ENCODE measurements at places on chromosomes 11 and 22. TPM values are rescaled to one million over a fixed set of nuclear protein-coding genes. Genes with fewer than 3 reads are reported as not detected.
A peak's percentile ranks its signal among the peaks of the same experiment; 100 is the strongest.

DNA sequence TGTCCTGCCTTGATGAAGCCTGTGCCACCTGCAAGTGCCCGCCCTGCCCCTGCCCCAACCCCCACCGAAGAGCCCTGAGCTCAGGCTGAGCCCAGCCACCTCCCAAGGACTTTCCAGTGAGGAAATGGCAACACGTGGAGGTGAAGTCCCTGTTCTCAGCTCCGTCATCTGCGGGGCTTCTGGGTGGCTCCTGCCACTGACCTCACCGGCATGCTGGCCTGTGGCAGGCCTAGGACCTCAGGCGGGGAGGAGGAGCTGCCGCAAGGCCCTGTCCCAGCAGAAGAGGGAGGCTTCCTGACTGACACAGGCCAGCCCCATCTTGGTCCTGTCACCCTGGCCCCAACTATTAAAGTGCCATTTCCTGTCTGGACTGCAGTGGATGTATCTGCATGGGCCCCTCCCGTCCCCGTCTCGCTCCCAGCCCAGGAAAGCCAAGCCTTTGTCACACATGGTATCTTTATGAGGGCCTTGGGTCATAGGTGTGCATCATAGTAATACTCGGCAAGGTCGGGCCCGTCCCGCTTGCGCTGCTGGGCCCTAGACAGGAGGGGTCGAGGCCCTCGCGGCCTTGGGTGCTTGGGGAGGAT lies 882 bp downstream of the FREY1 start:
- H3K27me3 ChIP-seq = no peaks in the 10 kb centered on the region
- H3K27ac ChIP-seq = no peak overlapping the region
- H3K4me1 ChIP-seq = no peaks in the 10 kb centered on the region
- H3K4me3 ChIP-seq = no peak overlapping the region
- no peak for DNase-seq

DNA sequence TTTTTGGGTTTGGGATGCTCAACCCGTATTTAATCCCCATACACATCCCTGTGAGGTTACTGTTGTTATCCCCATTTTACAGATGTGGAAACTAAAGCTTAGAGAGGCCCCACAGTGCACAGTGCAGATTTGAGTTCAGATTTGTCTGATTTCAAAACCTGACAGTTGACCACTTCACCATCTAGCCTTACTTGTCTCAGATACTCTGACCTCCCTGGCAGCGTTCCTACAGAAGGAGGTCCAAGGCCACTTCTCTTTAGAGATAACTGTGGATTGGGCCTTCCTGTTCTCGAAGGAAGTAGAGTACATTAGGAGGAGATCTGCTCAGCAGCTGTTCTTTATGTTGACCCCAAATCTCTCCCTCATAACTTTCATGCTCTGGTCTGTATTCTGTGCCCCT lies 46.7 kb upstream of the CTTN start:
- H3K27ac ChIP-seq = no peak overlapping the region
- peaks cover 22% of the 10 kb centered on the region for H3K36me3 ChIP-seq
- H3K4me3 ChIP-seq = no peak overlapping the region
- no peaks in the 10 kb centered on the region for H3K4me1 ChIP-seq
- DNase-seq = no peak

Gene SERHL2
- 0.60 TPM for polyA plus RNA-seq

DNA sequence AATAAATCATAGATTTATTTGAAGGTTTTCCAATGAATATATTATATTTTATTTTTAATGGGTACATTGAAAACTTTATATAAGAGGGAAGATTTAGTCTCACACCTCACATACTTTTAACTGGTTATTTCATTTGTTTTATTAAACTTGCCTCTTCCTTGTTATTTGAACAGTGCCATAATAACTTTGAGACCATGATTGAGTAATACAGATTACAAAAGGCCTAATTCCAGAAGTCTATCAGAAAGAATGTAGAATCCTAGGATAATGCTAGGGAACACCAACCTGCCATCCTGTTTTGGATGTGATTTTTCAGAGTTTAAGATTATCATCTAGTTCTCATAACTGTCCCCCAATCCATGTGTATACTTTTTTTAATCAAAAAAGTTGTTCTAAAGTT lies 102.7 kb upstream of the BIRC3 start:
- no peaks in the 10 kb centered on the region for H3K27me3 ChIP-seq
- no peaks in the 10 kb centered on the region for H3K36me3 ChIP-seq
- no peak overlapping the region for H3K4me3 ChIP-seq
- DNase-seq = no peak

- no peak overlapping the region for H3K27ac ChIP-seq
- DNase-seq = no peak
- no peak overlapping the region for H3K4me3 ChIP-seq
- no peaks in the 10 kb centered on the region for H3K27me3 ChIP-seq
Observed at GRCh38 chr11:44138286-44138685, 42.8 kb downstream of the EXT2 start.

DNA sequence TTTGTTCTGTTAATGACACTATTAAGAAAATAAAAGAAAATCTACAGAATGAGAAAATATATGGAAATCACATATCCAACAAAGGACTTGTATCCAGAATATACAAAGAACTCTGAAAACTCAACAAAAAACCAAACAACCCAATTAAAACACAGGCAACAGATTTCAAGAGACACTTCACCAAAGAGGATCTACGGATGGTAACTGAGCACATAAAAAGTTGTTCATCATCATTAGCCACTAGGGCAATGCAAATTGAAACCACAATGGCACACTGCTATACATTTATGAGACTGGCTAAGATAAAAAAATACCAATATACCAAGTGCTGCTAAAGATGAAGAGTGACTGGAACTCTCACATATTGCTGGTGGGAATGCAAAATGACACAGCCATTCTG lies 34.5 kb upstream of the SLC25A1 start:
- no peaks in the 10 kb centered on the region for H3K36me3 ChIP-seq
- no peak overlapping the region for H3K27ac ChIP-seq
- no peak for DNase-seq
- H3K4me3 ChIP-seq = no peak overlapping the region

GRCh38 chr22:31932863-31933262 lies 11.5 kb upstream of the YWHAH start:
- H3K27ac ChIP-seq = no peak overlapping the region
- no peaks in the 10 kb centered on the region for H3K27me3 ChIP-seq
- DNase-seq = no peak
- no peaks in the 10 kb centered on the region for H3K36me3 ChIP-seq
- H3K4me1 ChIP-seq = no peaks in the 10 kb centered on the region

GRCh38 chr22:36369922-36370791 lies 17.6 kb downstream of the MYH9 start:
- H3K4me1 ChIP-seq = peaks cover 100% of the 10 kb centered on the region
- peak; percentile 53 for DNase-seq
- H3K27me3 ChIP-seq = no peaks in the 10 kb centered on the region
- peak overlapping the region; percentile 38 for H3K27ac ChIP-seq
- peaks cover 15% of the 10 kb centered on the region for H3K36me3 ChIP-seq

Gene SGSM1
- polyA plus RNA-seq = 0.28 TPM

GRCh38 chr11:100434821-100435641 lies 252.1 kb upstream of the ARHGAP42 start:
- H3K4me1 ChIP-seq = no peaks in the 10 kb centered on the region
- H3K4me3 ChIP-seq = no peak overlapping the region
- DNase-seq = no peak
- no peaks in the 10 kb centered on the region for H3K27me3 ChIP-seq
- H3K27ac ChIP-seq = no peak overlapping the region

GRCh38 chr11:92198268-92198667 lies 26.4 kb upstream of the FAT3 start:
- H3K27me3 ChIP-seq = no peaks in the 10 kb centered on the region
- no peaks in the 10 kb centered on the region for H3K4me1 ChIP-seq
- no peaks in the 10 kb centered on the region for H3K36me3 ChIP-seq
- no peak for DNase-seq

- H3K27ac ChIP-seq = no peak overlapping the region
- H3K36me3 ChIP-seq = no peaks in the 10 kb centered on the region
- H3K4me3 ChIP-seq = no peak overlapping the region
Observed at GRCh38 chr11:113308601-113309000, 5.8 kb upstream of the TTC12 start.

Gene ISX
- not detected for polyA plus RNA-seq

DNA sequence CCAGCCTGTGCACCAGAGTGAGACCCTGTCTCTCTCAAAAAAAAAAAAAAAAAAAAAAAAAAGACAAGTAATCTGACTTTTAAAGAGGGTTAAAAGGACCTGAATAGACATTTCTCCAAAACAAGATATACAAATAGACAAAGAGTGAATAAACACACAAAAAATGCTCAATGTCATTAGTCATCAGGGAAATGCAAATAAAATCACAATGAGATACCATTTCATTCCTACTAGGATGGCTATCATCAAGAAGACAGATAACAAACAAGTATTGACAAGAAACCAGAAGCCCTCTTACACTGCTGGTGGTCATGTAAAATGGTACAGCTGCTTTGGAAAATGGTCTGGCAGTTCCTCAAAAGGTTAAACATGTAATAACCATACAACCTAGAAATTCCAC lies 4.1 kb downstream of the RIC3 start:
- peaks cover 3% of the 10 kb centered on the region for H3K27me3 ChIP-seq
- H3K4me1 ChIP-seq = peaks cover 5% of the 10 kb centered on the region
- no peak overlapping the region for H3K4me3 ChIP-seq
- no peaks in the 10 kb centered on the region for H3K36me3 ChIP-seq

Gene SCGB1C1
- polyA plus RNA-seq = not detected

Gene CCDC157
- 1.4 TPM for polyA plus RNA-seq

DNA sequence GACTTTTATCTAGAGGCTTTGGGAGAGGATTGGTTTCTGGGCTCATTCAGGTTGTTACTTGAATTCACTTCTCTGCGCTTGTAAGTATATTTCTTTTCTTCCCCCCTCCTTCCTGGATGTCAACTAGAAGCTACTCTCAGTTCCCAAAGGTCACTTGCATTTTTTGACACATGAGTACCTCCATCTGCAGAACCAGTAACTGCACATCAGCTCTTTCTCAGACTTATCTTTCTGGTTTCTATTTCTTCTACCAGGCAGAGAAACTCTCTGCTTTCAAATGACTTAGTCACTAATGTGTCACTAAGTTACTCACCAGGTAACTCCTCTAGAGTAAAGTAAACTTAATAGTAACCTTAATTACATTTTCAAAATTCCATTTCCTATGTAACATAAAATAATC lies 773.0 kb upstream of the LUZP2 start:
- no peaks in the 10 kb centered on the region for H3K27me3 ChIP-seq
- H3K27ac ChIP-seq = no peak overlapping the region
- no peaks in the 10 kb centered on the region for H3K4me1 ChIP-seq
- no peak overlapping the region for H3K4me3 ChIP-seq

DNA sequence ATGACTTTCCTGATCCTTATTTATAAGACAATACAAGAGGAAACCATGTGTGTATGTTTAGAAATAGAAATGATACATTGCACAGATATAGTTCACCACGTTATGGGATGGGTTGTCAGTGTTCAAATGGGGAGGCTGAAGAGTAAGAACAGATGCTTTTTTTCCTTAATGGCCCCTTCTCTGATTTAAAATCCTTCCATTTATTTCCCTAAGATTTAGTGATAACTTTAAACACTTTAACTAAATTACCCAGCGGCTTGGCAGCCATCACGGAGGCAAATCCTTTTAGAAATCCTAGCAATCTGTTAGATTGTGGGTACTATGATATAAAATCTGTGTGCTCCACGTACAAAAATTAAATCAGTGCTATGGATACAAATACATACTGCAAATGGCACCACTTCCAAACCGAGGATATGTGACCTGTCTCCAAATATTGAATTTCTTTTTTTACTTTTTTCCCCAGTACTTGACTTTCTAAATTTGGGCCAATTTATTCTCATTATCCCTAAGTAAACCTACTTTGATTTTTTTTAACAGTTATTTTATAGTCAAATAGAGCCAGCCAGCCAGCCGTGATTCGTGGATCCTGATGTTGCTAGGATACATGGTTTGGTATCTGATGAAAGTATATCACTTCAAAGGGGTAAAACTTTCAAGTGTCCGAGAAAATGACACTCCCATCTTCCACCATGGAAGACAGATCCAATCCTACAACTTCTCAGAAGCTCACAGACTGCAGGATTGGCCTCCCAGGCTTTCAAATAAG lies 46.1 kb downstream of the BDNF start:
- no peak overlapping the region for H3K4me3 ChIP-seq
- no peaks in the 10 kb centered on the region for H3K4me1 ChIP-seq
- no peaks in the 10 kb centered on the region for H3K27me3 ChIP-seq
- no peaks in the 10 kb centered on the region for H3K36me3 ChIP-seq
- no peak overlapping the region for H3K27ac ChIP-seq

Gene GRM5
- not detected for polyA plus RNA-seq

DNA sequence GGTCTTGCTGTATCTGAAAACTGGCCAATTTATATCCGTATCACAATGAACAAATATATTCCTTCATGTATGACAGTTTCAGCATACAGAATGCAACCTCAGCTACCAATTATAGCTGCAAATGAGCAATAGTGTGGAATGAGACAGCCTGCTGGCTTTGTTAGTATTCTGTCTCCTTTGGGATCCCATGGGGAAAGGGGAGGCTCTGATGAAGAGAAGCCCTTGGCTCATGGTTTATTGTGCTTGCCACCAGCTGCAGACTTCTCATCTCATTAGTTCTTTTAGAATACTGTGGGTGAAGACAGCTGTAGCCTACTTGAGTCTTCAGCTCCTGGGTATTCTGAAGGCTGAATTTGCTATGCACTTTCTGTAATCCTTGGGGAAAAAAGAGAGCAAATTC lies 42.4 kb downstream of the PITPNB start:
- H3K27ac ChIP-seq = no peak overlapping the region
- H3K36me3 ChIP-seq = peaks cover 11% of the 10 kb centered on the region
- no peak for DNase-seq
- no peaks in the 10 kb centered on the region for H3K27me3 ChIP-seq

- no peak overlapping the region for H3K27ac ChIP-seq
- no peak overlapping the region for H3K4me3 ChIP-seq
- no peaks in the 10 kb centered on the region for H3K27me3 ChIP-seq
- DNase-seq = no peak
- H3K4me1 ChIP-seq = no peaks in the 10 kb centered on the region
- no peaks in the 10 kb centered on the region for H3K36me3 ChIP-seq
Observed at GRCh38 chr11:35798983-35799382, 136.4 kb downstream of the TRIM44 start.

DNA sequence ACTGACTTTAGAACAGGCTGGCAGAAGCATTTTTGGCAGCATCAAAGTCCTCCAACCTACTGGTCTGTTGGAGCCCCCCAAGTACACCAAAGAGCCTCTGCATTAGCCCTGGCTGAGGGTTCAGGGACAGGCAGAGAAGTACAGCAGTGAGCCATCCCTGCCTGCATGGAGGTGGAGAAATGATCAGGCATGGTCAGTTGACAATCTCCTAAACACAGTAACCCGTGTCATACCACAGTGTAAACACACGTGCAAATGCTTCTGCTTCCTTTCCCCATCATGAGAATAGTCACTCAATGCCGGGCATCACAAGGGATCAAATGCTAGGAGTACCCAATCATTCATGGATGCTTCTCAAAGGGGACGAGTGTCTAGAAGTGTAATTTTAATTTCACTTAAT lies 8.2 kb downstream of the SERPIND1 start:
- H3K36me3 ChIP-seq = peaks cover 16% of the 10 kb centered on the region
- H3K27ac ChIP-seq = no peak overlapping the region
- H3K27me3 ChIP-seq = no peaks in the 10 kb centered on the region
- no peak for DNase-seq

Gene MYO18B
- polyA plus RNA-seq = 0.06 TPM

Gene OR10V1
- polyA plus RNA-seq = not detected

Gene KRTAP5-9
- not detected for polyA plus RNA-seq

- H3K27ac ChIP-seq = no peak overlapping the region
- no peak overlapping the region for H3K4me3 ChIP-seq
- H3K27me3 ChIP-seq = no peaks in the 10 kb centered on the region
- DNase-seq = no peak
- H3K36me3 ChIP-seq = no peaks in the 10 kb centered on the region
- no peaks in the 10 kb centered on the region for H3K4me1 ChIP-seq
Observed at GRCh38 chr11:114145166-114145775, 85.8 kb downstream of the ZBTB16 start.
